ENCODE measurements at places on chromosomes 5 and 9.

DNA sequence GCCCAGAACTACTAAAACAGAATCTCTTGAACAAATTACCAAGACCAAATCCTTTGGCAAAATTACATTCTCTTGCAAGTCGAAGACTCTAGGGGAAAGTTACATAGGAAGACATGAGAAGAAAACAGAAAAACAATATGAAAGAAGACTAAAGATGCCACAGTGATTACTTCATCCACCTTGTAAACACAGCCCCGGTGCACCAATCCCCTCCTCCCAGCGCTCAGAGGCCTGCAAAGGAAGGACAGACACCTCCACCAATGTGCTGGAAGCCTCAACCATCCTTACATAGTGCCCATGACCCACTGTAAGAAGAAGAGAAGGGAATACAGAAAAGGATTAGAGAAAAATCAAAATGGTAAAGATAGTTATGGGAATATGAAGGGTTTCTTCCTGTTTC lies 218.5 kb downstream of the SPOCK1 start:
- DNase-seq, result no peak

DNA sequence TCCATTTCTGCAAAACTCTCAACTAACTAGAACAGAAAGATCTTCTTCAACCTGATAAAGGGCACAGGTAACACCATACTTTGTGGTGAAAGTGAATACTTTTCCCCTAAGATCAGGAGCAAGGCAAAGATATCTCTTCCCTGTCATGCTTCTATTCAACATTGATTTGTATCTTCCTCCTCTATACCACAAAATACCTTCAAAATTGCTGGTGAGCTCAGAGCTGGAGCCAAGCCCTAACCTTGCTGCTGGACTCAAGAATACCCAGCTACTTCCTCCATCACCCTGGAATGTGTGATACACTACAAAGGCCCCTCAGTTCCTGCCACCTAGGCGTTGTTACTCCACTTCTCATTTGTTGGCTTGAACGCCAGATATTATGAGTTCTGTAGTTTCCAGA lies 499.0 kb downstream of the ACTL7B start:
- no peak for DNase-seq

- no peak for DNase-seq
Observed at GRCh38 chr9:131927091-131927490, 152.6 kb downstream of the MED27 start.

DNA sequence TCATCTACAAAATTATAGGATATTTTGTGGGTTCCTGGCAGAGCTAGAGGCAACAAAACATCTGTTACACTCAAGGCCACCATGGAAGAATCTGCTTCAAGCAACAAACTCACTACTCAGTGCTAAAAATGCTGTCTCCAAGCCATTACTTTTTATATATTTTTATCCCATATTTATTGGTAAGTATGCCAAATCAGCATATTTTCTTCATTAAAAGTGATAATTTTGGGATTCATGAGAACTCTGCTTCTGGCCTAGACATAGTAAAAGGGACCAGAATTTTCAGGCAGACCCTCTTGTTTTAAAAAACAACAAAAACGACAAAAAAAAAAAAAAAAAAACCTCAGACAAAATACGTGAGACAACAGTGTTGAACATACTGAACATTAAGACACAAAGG lies 236.0 kb downstream of the EDIL3 start:
- DNase-seq, result no peak

GRCh38 chr9:35732800-35733541 lies 505 bp downstream of the CREB3 start:
- no peak for DNase-seq

GRCh38 chr9:37908698-37909186 lies 4.8 kb upstream of the SLC25A51 start:
- no peak for DNase-seq

GRCh38 chr5:177005619-177006264 lies 837 bp downstream of the UIMC1 start:
- DNase-seq, result peak; percentile 53

GRCh38 chr9:129359916-129360536 lies 182.0 kb upstream of the IER5L start:
- DNase-seq, result no peak

DNA sequence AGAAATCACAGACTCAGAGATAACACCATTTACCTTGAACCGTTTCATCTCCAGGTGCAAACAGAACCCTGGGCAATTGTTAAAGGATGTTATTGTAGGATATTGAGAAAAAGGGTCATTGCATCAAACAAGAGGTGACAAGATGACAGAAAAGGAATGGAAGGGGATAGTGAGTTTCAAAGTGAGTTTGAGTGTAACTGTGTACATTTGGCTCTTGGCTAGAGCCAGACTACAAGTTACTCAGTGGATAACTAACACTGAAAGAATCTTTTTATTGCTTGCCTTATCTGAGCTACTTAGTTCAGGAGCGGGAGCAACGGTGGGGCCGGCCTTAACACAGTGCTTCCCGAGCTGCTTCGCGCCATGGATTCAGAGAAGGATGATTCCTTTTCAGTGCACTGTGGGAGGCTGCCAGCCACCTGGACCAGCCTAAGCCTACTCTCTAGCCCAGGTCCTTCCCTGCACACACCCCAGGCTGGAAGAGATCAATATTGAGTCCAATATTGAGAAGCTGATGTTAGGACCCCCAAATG lies 193.4 kb downstream of the ATPSCKMT start:
- DNase-seq, result no peak

DNA sequence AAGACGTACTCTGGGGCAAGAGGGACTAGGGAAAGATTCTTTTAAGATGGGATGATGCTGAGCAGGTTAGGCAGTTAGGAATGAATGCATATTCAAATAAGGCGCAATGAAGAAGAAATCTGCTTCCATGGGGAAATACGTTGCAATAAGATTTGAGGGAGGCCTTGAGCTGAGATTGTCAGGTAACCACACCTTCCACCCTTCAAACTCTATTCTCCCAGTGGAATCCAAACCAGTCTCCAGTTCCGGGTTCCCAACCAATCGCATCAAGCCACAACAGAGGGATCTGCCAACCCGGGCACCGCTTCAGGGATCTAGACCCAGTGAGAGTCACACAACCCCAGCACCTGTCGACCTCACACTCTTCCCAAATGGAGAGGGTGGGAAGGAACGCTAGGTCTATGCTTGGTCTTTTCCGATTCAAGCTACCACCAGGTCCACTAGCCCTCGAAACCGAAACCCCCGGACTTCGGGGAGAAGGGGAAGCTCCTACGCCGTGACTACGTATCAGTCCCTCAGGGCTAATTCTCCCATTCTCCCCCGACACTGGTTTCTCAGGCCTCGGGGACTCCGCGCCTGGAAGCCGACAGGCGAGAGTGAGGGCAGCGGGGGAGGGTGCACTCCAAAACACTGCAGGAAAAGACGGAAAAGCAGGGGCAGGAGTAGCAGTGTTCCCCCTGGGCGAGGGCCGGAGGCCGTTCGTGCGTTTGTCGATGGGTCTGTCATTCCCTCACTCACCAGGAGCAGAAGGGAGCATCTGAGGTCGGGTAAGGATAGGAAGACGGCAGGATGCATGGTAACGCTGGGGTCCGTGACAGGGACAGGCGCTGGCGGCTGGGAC lies 534 bp downstream of the ERP44 start:
- DNase-seq, result no peak

- no peak for DNase-seq
Observed at GRCh38 chr9:114411452-114411851, 23.7 kb upstream of the AKNA start.

DNA sequence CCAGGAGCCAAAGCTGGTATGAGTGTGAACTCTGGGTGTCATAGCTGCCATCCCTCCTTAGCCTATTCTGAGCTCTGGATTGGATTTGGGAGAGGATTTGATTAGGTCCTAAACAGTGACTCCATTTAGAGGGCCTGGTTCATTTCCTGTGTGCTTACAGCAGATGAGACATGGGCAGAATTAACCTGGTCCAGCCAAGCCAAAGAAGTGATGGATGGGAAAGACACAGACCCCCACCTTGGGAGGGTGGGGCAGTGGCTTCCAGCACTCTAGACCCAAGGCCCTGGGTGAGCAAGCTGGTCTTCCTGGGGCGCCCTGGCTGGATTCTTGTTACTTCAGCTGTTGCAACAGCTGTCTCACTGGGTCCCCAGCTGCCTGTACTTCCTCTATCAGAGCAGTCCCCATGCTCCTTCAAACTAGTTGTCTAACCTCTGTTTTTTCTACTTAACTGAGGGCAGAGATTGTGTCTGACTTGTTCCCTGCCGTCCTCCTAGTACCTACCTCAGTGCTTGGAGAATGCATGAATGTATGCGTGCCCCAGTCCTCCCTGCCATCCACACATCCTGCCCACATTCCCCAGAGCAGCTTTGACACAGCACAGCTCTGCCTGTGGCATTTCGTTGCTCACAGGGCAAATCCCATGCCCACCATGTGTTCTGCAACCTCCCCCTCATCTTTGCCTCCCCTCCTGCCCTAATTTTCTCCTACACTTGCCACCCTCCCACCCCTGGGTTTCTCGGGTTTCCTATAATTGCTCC lies 115.9 kb downstream of the RGS3 start:
- DNase-seq, result no peak

DNA sequence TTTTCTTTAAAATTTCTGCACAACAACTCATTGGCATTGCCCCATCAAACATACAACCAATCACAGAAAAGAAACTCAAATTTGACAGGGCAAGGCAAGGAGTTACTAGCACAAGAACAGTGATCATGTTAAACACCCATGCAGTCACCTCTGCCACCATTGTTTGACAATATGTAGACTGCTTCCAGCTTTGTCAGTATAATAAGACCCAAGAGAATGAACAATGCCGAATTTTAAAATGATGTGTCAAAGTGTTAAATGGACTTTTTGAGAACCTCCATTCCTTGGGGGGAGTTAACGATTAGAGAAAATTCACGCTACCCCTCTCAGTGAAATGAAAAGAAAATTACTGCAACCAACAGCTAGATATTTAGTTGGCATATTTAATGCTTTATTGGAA lies 109.2 kb downstream of the SEMA6A start:
- DNase-seq, result no peak

GRCh38 chr9:134063088-134063570 lies 4.7 kb downstream of the BRD3 start:
- DNase-seq, result no peak

DNA sequence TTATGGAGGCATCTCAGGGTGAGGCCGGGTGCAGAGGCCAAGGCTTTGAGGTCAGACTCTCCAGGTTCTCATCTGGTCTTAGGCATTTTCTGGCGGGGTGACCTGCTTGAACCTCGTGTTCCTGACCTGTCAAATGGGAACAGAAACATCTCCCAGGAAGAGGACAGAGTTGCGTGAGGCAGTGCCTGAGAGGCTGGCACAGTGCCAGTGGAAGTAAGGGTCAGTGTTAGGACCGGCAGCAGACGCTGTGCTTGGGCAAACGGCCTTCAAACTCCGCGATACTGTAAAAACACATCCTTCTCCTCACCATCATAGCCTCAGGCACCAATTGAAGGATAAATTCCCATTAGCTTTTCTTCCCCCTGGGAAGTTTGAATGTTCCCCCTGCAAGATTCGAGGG lies 55.6 kb upstream of the FCN2 start:
- no peak for DNase-seq

DNA sequence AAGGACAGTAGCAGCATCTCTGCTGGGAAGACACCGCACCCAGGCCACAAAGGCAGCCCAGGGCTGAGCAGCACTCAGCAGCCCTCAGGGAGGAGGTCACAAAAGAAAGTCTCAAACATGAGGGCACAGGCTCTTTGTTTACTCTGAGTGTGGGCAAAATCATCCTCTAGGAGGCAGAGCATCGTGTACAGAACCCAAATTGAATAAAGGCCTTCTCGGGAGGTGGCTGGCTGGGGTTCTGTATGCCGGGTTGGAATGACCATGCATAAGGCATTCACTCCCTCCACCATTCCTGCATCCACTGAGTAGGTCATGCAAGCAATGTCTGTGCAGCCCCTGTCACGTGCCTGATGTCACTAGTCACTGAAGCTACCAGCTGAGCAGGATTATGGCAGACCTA lies 412.8 kb downstream of the SPOCK1 start:
- DNase-seq, result no peak

GRCh38 chr5:14077501-14077900 lies 65.6 kb upstream of the TRIO start:
- DNase-seq, result no peak

DNA sequence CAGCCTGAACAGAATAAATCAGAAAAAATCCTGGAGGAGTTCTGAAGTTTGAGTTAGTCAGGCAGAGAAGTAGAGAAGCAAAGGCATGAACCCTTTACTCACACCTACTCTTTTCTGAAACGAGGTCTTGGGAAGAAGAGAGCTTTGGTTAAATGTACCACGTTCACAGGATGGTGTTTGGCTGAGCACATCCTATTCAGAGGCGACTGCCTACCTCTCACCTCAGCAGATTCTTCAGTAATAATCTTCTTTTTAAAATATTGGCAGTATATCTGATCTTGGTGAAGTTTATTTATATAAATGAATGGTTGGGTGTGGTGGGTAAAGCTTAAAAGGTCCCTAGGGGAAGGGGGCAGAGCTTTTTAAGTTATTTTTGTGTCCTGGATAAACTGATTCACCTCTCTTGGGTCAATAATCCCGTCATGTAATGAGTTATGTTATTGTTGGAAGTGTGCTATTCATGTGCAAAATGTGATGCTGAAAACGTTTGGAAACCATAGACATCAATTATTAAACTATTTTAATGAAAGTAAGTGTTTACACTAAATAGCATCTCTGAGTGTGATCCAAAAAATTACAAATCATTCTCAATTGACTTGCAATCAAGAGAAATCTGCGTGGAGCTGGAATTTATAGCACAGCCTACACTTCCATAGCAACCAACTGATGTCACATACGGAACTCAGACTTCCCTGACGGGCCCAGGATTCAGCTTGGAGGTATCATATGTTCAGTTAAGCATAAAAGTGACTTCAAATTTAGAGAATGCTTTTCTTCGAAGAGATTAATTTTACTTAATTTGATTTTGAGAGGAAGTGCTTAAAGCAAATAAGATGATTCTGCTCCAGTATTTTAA lies 94.3 kb upstream of the EQTN start:
- no peak for DNase-seq

- no peak for DNase-seq
Observed at GRCh38 chr5:129905473-129906176, 1.4 kb downstream of the CHSY3 start.

GRCh38 chr5:113218906-113219517 lies 215.8 kb downstream of the TSSK1B start:
- DNase-seq, result no peak

GRCh38 chr5:65722575-65723403 lies 784 bp downstream of the NLN start:
- no peak for DNase-seq

- no peak for DNase-seq
Observed at GRCh38 chr5:4636378-4636777, 503.8 kb upstream of the ADAMTS16 start.

GRCh38 chr9:133144142-133144903 lies 19.4 kb downstream of the GBGT1 start:
- peak; percentile 81 for DNase-seq

DNA sequence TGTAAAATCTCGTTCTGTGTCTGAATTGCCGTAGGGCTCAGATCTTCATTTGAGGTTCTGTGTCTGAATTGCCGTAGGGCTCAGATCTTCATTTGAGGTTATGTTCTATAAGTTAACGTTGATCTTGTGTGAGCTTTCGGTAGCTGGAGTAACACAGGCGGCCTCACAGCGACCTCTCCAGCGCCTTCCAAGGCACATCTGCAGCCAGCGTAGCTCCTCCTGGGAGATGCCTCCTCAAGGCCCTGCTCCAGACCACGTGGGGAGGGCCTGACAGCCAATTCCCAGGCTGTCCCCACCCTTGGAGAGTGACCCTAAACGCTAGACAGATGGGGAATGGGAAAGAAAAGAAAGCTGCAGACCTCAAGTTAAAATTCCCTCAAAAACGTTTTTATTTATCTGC lies 8.7 kb upstream of the AHRR start:
- DNase-seq, result no peak

GRCh38 chr9:109310486-109310901 lies 10.4 kb downstream of the EPB41L4B start:
- no peak for DNase-seq

- no peak for DNase-seq
Observed at GRCh38 chr5:120101771-120102170, 362.3 kb upstream of the PRR16 start.

All from stimulated activated CD8-positive, alpha-beta memory T cell treated with anti-CD3 and anti-CD28 coated beads, Interleukin-4, amount 100 ng/mL, for 24 hours (primary cell).